AG04449 (cell line): ENCODE measurements at places on chromosomes 11 and 22.

DNA sequence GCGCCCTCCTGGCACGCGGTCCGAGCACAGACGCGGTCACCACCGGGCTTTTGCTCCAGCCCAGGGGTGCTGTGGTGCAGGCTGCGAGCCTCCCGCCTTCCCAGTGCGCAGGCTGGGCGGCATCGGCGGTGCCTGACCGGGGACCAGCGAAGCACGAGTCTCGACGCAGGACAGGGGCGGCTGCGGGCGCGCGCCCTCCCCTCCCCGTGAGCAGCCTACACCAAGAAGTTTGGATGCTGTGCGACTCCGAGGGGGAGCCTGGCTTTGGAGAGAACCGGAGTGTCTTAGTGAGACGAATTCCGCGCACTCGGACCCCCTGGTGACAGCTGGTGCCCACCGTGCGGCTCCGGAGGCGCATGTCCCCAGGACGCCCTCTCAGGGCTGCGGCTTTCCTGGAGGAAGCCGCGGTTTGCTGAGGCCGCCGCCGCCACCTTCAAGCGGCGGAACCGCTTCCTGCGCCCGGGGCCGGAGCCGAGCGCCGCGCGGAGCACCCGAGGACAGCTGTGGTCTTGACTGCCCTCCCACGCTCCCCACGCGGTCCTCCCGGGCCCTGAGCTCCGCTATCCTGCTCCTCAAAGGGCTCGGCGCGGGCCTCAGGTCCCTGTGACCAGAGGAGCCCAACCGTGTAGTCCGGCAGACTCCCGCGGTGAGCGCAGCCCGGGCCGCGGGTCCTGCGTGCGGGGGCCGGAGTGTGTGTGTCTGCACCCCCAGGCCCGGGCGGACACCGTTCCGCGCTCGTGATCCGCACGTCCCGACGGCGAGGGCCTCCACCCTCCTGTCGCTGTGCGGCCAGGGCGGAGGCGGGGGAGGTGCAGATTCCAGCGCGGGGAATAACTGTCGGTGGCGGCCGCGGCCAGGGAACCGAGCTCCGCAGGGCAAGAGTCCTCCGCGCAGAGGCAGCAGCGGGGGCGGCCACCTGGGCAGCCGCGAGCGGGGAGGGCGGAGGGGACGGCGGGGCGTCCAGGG, 1.7 kb downstream of the FGF3 start:
- no peak for DNase-seq

- DNase-seq, result no peak
Observed at GRCh38 chr22:45528046-45528445, 25.4 kb downstream of the FBLN1 start.

- DNase-seq, result no peak
Observed at GRCh38 chr11:82731691-82732277, 1.9 kb downstream of the FAM181B start.

GRCh38 chr22:26632422-26633155, 10.8 kb downstream of the CRYBA4 start:
- no peak for DNase-seq

DNA sequence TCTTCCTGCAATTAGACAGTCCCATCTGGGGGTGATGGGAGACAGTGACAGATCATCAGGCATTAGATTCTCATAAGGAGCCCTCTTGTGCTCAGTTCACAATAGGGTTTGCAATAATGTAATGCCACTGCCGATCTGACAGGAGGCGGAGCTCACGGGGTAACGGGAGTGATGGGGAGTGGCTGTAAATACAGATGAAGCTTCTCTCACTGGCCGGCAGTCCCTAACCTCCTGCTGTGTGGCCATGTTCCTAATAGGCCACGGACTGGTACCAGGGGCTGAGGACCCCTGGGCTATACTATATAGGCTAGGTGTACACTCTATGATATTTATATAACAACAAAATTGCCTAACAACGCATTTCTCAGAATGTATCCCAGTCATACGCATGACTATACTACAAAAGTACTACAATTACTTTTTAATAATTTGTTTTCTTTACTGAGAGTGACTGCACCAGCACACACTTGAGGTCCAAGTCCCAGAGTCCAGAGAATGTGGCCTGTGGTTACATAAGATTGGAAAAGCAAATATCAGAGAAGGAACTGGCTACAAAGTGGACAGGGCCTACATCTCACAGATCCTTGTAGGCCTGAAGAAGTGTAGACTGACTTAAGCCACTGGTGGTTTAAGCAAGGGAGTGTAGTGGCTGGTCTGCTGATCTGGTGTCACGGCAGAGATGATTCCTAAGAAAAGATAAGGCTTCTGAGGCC, 200.0 kb downstream of the LARGE1 start:
- no peak for DNase-seq

DNA sequence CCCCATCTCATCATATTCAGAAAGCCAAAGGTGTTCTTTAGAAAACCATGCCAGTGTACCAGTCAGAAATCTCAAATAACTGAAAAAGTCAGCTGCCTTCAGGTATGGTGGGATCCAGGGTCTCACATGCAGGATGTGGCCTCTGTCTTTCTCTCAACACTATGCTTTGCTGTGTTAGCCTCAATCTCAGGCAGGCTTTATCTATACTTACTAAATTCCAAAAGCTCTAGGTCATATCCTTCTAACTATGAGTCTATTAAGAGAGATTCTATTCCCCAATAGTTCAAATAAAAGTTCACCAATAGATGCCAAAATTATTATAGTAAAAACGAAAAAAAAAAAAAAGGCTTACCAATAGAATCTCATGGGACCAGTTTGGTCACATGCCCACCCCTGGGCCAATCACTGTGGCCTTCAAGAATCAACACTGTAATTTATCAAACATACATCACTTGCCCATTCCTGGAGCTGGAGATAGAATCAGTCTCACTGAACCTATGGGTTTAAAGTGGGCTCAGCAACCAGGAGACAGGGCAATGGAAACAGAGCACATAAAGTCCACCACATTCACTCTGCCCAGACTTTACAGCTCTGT, 38.0 kb upstream of the APLNR start:
- DNase-seq, result no peak

- no peak for DNase-seq
Observed at GRCh38 chr11:75639762-75640181, 29.1 kb downstream of the MAP6 start.

- no peak for DNase-seq
Observed at GRCh38 chr11:57353036-57353435, 14.9 kb downstream of the P2RX3 start.

DNA sequence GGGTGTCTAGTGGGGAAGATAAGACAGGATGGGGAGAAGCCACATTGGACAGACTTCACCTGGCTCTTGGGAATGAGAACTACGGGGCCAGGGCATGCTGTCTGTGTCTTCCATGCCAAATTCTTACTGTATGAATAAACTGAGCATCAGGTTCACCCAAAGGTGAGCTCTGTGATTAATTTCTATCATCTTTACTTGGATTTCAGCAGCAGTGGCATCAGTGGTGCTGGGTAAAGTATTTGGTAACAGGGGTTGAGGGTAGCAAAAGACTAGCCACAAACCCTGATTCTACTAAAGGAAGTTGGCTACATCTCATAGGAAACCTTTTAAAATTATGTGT, 38.8 kb downstream of the IRAG1 start:
- no peak for DNase-seq

- DNase-seq, result no peak
Observed at GRCh38 chr22:38733329-38733723, 22.5 kb downstream of the SUN2 start.

- DNase-seq, result no peak
Observed at GRCh38 chr11:86617502-86617901, 54.9 kb downstream of the ME3 start.

DNA sequence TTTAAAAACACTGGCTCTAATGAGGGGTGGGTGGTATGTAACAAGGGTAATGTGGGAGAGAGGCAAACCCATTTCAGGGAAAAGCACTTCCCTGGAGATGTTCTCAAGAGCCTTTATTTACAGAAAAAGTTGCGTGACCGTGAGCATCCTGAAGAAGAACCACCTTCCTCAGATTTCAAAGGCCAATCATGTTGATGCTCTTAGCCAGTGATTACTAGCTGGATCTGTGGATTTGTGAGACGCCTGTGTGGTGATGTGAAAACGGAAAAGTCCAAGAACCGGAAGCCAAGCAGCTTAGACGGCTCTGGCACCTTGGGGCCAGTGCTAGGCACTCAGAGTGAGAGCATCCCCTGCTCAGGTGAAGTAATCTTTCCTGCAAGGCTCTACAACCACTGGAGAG, 12.6 kb upstream of the UBASH3B start:
- DNase-seq, result no peak

- DNase-seq, result no peak
Observed at GRCh38 chr22:30998329-30998728, 29.3 kb downstream of the TUG1 start.

GRCh38 chr11:48170241-48171233, 46.1 kb upstream of the OR4B1 start:
- no peak for DNase-seq

DNA sequence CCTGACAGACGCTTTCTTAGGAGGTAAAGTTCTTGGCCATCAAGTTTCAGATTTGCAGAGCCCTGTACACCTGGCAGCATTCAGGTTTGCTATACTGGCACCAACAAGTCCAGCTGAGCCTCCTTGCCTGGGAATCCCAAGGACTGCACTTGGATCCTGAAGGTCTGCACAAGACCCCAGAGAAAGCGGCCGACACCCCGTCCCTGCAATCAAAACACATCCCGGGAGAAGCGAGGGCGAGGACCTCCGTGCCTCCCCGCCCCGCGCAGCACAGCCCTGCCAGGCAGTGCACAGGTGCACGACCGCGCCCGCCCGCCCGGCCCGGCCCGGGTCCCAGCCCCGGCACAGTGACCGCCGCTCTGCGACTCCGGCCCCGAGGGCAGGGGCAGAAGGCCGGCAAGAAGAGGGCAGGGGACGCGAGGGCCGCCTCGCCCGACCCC, 559 bp downstream of the MRTFA start:
- DNase-seq, result no peak

GRCh38 chr11:121417055-121417551, 35.0 kb upstream of the SORL1 start:
- peak; percentile 21 for DNase-seq

- DNase-seq, result no peak
Observed at GRCh38 chr22:35835267-35835997, 117.8 kb downstream of the APOL5 start.

- DNase-seq, result peak; percentile 71
Observed at GRCh38 chr11:33557201-33557600, 143.4 kb downstream of the C11orf91 start.

- DNase-seq, result no peak
Observed at GRCh38 chr11:2796091-2796490, 89.5 kb downstream of the CDKN1C start.

DNA sequence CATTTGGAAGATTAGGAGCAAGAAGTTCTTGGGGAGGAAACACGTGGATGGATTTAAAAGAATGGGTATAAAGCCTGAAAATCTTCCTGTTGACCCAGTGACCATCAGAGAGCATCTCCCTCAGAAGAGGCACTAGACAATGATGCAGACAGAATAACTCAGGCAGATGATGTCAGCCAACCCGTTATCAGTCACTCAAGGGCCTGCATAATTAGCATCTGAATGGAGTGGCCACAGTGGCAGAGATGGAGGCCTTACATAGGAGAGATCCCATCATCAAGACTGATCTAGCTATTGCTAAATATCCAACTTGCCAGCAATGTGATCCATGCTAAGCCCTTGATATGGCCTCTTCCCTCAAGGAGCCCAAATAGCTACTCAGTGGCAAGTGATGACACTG, 70.7 kb upstream of the CD82 start:
- DNase-seq, result no peak

- no peak for DNase-seq
Observed at GRCh38 chr22:31079095-31079642, 1.9 kb upstream of the SMTN start.

DNA sequence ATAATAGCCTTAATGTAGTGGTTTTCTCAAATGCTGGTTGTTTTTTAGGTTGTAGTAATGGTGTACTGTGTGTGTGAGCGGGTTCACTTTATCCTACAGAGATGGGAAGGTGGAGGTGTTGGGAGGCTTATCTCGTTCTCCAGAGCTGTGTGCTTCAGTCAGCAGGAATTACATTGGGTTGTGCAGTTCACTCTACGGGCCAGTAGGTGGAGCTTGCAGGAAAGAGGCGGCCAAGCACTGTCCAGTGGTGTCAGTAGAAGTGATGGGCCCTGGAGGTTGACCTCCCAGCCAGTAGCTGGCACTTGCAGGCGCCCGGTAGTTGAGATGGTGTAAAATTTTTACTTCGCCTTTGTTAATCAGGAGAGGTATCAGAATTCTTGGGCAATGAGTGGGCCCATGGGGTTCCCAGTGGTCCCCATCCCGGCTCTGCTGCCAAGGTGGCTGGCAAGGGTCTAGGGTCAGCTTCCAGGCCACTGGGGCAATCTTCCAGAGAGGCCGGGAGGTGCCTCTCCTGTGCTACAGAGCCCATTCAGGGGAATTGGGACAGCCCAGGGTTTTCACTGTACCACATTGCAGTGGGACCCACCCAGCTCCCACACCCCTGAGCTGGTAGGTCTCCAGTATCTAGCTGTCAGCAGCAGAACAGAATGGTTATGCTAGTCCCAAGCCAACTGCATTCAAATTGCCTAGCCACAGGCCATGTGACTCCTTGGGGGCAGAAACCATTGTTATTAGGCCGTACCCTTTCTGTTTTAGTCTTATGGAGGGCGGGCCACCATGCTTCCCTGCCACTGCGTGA, 43.9 kb downstream of the BIRC2 start:
- no peak for DNase-seq
